ENCODE measurements at places on chromosomes 1 and 21.
A peak's percentile ranks its signal among the peaks of the same experiment; 100 is the strongest.

GRCh38 chr21:40733024-40733397 is 113.9 kb downstream of the DSCAM start:
- no peak for DNase-seq
- no peaks in the 10 kb centered on the region for H3K4me1 ChIP-seq
- no peaks in the 10 kb centered on the region for H3K36me3 ChIP-seq

- H3K27me3 ChIP-seq, result no peaks in the 10 kb centered on the region
- no peaks in the 10 kb centered on the region for H3K36me3 ChIP-seq
- DNase-seq, result peak; percentile 70
- peak overlapping the region; percentile 56 for H3K27ac ChIP-seq
- peak overlapping the region; percentile 66 for H3K4me3 ChIP-seq
Measured at GRCh38 chr1:154867064-154867825, 2.8 kb downstream of the KCNN3 start.

- no peaks in the 10 kb centered on the region for H3K27me3 ChIP-seq
- no peak for DNase-seq
- no peaks in the 10 kb centered on the region for H3K4me1 ChIP-seq
- no peaks in the 10 kb centered on the region for H3K36me3 ChIP-seq
Measured at GRCh38 chr21:46507562-46507961, 48.9 kb downstream of the DIP2A start.

DNA sequence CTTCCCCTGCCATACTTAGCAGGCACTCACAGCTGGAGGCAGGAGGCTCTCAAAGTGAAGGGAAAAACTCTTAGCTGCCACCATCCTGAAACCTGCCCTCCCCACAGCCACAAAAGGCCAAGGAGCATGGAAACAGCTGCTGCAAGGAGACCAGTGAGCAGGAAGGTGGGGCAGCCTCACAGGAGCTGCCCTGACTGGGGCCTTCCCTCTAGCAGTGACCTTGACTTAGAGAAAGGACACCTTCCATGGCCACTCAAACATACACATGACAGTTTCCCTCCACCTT is 126.3 kb downstream of the HIVEP3 start:
- no peaks in the 10 kb centered on the region for H3K27me3 ChIP-seq
- no peaks in the 10 kb centered on the region for H3K36me3 ChIP-seq
- H3K4me3 ChIP-seq, result no peak overlapping the region
- no peak for DNase-seq
- H3K4me1 ChIP-seq, result no peaks in the 10 kb centered on the region
- H3K27ac ChIP-seq, result no peak overlapping the region

DNA sequence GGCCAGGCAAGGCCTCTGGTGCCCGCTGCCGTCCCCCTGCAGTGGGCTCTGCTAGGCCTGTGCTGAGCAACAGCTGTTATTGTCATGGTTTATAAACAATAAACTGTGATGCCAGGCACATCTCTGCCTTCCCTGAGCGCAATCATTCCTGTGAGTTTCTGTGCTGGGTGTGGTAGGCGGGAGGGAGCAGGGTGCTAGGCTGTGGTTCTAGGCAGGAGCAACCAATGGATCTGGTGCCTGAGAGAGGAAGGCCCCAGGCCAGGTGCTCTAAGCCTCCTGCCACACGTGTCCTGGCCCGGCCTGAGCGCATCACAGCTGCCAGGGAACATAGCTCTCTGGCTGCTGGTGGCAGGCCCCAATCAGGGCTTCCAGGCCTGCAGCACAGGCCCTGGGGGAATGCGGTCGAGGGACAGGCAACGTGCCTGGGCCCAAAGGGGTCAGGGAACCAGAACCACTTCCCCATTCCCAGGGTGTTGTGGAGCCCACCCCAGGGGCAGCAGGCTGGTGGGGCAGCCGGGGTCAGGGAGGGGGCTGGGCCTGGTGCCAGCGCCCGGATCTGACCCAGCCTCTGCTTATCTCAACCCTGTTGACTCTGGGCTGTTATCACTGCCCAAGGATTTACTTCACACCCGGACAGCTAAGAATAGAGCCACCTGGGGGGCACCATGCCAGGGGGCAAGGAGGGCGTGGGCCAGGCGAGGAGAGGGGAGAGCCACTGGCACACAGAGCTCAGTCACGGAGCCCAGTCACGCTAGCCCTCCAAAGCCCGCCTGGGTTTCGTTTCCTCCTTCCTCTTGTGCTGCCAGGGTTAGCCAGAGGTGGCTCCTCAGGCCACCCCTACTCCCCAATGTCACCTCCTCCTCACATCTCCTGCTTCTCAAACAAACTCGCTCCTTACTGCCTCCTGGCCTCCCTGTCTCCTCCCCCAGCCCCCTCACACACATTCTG is 11.5 kb downstream of the TRIM46 start:
- H3K27ac ChIP-seq, result no peak overlapping the region
- DNase-seq, result no peak
- no peaks in the 10 kb centered on the region for H3K36me3 ChIP-seq
- H3K27me3 ChIP-seq, result no peaks in the 10 kb centered on the region
- H3K4me3 ChIP-seq, result no peak overlapping the region

DNA sequence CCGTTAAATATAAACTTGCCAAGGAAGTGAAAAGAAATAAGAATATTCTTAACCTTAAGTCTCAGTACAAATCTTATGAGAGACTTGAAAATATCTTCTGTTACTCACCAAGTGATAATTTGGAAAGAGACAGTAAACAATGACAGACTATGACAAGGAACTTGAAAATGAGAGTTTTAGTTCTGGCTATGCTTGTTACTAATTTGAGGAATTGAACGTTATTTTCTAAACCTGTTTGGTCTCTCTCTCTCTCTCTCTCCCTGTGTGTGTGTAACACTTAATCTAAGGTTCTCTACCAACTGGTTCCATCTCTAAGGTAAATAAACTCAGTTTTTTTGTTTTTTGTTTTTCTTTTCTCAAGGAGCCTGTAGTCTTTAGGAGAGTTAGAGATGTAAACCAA is 161.8 kb downstream of the AMY1C start:
- no peaks in the 10 kb centered on the region for H3K36me3 ChIP-seq
- no peak overlapping the region for H3K4me3 ChIP-seq
- no peak overlapping the region for H3K27ac ChIP-seq
- no peak for DNase-seq
- no peaks in the 10 kb centered on the region for H3K4me1 ChIP-seq

GRCh38 chr1:14347186-14347585 is 251.3 kb upstream of the KAZN start:
- no peak overlapping the region for H3K27ac ChIP-seq
- H3K4me1 ChIP-seq, result no peaks in the 10 kb centered on the region
- no peaks in the 10 kb centered on the region for H3K36me3 ChIP-seq
- H3K27me3 ChIP-seq, result no peaks in the 10 kb centered on the region
- DNase-seq, result no peak

GRCh38 chr1:27538793-27539192 is 48.8 kb upstream of the WASF2 start:
- H3K4me3 ChIP-seq, result no peak overlapping the region
- peak overlapping the region; percentile 81 for H3K27ac ChIP-seq
- no peak for DNase-seq
- H3K36me3 ChIP-seq, result no peaks in the 10 kb centered on the region

- no peak for DNase-seq
- H3K27me3 ChIP-seq, result no peaks in the 10 kb centered on the region
- no peak overlapping the region for H3K4me3 ChIP-seq
- no peaks in the 10 kb centered on the region for H3K4me1 ChIP-seq
- H3K27ac ChIP-seq, result no peak overlapping the region
Measured at GRCh38 chr1:188371295-188371806, 1542.6 kb downstream of the PLA2G4A start.

GRCh38 chr1:52403566-52404115 is 582 bp downstream of the ORC1 start:
- peak overlapping the region; percentile 91 for H3K27ac ChIP-seq
- H3K27me3 ChIP-seq, result no peaks in the 10 kb centered on the region
- DNase-seq, result no peak
- H3K4me3 ChIP-seq, result peak overlapping the region; percentile 87

GRCh38 chr1:97500760-97501159 is 420.1 kb downstream of the DPYD start:
- no peaks in the 10 kb centered on the region for H3K36me3 ChIP-seq
- no peaks in the 10 kb centered on the region for H3K27me3 ChIP-seq
- H3K27ac ChIP-seq, result no peak overlapping the region
- H3K4me3 ChIP-seq, result no peak overlapping the region

- DNase-seq, result no peak
- no peaks in the 10 kb centered on the region for H3K27me3 ChIP-seq
- H3K4me3 ChIP-seq, result no peak overlapping the region
- no peak overlapping the region for H3K27ac ChIP-seq
- H3K4me1 ChIP-seq, result no peaks in the 10 kb centered on the region
- H3K36me3 ChIP-seq, result no peaks in the 10 kb centered on the region
Measured at GRCh38 chr1:23639460-23640095, 52.0 kb upstream of the RPL11 start.

DNA sequence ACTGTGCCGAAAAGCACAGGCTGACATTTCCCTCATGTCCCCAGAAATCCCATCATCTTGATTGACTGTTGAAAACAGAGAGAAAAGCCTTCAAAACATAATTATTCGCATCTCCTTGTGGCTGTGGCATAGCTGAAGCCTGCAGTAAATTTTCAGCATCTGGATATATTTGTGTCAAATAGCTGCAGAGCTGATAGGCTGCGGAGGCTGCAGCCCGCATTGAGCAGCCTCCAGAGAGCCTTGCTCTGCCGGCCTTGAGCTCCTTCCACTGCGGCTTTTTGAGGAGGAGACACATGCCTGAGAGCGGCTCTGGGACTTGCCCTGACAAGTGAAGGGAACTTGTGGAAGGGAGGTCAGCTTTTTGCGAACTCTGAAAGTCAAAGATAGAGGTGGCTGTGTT is 144.7 kb downstream of the RYR2 start:
- H3K4me1 ChIP-seq, result no peaks in the 10 kb centered on the region
- no peaks in the 10 kb centered on the region for H3K36me3 ChIP-seq
- no peaks in the 10 kb centered on the region for H3K27me3 ChIP-seq

DNA sequence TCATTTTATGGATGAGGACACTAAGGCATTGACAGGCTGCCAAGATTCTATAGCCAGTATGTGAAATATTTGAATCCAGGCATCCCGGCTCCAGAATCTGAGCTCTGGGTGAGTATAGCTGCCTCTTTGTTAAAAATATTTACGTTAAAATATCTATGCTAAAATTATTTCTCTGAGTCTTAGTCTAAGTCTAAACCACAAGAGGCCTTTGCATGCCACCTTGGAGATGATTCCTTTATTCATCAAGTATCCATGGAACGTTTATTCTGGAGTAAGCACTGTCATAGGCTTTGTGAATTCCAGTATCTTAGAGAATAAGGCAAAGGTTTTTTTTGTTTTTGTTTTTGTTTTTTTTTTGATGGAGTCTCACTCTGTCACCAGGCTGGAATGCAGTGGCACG is 116.4 kb downstream of the GREM2 start:
- H3K4me3 ChIP-seq, result no peak overlapping the region
- no peak for DNase-seq
- H3K36me3 ChIP-seq, result no peaks in the 10 kb centered on the region
- no peaks in the 10 kb centered on the region for H3K4me1 ChIP-seq
- H3K27me3 ChIP-seq, result no peaks in the 10 kb centered on the region

GRCh38 chr21:37877171-37877570 is 39.1 kb downstream of the KCNJ6 start:
- H3K4me1 ChIP-seq, result no peaks in the 10 kb centered on the region
- no peak overlapping the region for H3K27ac ChIP-seq
- H3K4me3 ChIP-seq, result no peak overlapping the region
- no peaks in the 10 kb centered on the region for H3K36me3 ChIP-seq
- no peak for DNase-seq
- no peaks in the 10 kb centered on the region for H3K27me3 ChIP-seq

- no peak overlapping the region for H3K27ac ChIP-seq
- H3K4me1 ChIP-seq, result no peaks in the 10 kb centered on the region
- no peaks in the 10 kb centered on the region for H3K36me3 ChIP-seq
- H3K4me3 ChIP-seq, result no peak overlapping the region
Measured at GRCh38 chr21:21688889-21689288, 690.7 kb downstream of the NCAM2 start.

DNA sequence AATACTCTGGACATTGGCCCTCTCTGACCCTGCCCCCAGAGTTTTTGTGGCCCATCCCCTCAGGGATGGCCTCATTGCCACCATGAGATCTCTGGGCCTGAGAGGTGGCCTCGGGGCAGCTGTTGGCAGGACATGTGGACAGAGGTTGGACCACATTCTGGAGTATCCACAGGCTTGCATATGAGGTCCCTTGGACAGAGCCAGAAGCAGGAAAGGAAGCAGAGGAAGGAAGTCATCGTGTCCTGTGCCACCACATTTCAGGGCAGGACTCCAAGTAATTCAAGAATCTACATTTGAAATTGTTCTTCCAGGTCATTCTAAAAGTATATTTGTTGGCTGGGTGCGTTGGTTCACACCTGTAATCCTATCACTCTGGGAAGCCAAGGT is 95.9 kb upstream of the PPP2R5A start:
- no peaks in the 10 kb centered on the region for H3K36me3 ChIP-seq
- no peak for DNase-seq
- no peaks in the 10 kb centered on the region for H3K4me1 ChIP-seq
- H3K27ac ChIP-seq, result no peak overlapping the region
- no peaks in the 10 kb centered on the region for H3K27me3 ChIP-seq
- no peak overlapping the region for H3K4me3 ChIP-seq

DNA sequence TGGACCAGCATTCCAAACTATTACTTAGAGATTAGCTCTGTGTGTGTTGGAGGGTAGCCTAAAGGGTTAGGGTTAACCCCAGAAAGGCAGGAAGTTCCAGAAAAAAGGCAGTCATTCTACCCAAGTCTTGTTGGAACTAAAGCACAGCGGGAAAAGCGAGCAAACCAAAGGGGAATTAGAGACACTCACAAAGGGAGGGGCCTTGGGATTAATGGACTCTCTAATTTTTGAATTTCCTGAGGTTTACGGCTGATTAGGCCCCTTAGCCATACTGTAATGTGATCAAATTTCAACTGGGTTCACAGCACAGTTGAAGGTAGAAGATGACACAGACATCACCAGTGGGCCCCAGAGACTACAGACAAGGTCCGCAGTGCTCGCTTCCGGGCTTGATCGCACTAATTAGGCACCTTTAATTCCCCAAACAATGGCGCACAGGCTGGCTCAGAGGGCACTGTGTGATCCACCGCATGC is 28.3 kb downstream of the CAPZB start:
- H3K36me3 ChIP-seq, result no peaks in the 10 kb centered on the region
- no peak overlapping the region for H3K4me3 ChIP-seq
- H3K4me1 ChIP-seq, result peaks cover 19% of the 10 kb centered on the region
- DNase-seq, result no peak

DNA sequence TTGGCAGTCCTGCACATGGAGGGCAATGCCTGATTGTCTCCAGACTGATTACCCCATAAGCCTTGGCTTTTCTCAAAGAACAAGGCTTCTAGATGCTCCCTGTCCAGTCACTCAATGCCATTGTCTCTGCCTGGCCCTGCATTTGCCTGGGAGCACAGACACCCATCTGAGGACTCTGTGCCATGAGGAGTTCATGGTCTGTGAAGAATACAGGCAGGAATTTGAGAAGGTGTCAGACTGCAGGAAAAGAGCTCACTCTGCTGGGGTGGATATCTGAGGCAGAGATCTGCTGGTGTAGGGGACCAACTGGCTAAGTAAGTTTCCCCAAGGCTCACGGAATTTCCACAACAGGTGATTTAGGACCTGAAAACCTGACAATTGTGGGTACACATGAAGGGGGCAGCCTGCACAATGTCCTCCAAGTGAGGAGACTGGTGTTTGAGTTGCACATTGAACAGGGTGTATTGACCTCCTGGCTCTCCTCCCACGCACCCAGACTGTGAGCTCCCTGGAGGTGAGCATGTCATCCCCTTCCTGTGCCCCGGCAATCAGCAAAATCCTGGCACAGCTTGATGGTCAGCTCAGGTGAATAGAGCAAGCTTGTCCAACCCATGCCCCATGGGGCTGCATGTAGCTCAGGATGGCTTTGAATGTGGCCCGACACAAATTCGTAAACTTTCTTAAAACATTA is 829 bp downstream of the CYP4A22 start:
- H3K4me1 ChIP-seq, result no peaks in the 10 kb centered on the region
- no peak overlapping the region for H3K4me3 ChIP-seq
- H3K27me3 ChIP-seq, result no peaks in the 10 kb centered on the region
- H3K27ac ChIP-seq, result no peak overlapping the region

GRCh38 chr1:113142791-113143190 is 69.8 kb downstream of the LRIG2 start:
- H3K36me3 ChIP-seq, result no peaks in the 10 kb centered on the region
- DNase-seq, result no peak
- peak overlapping the region; percentile 26 for H3K27ac ChIP-seq
- no peaks in the 10 kb centered on the region for H3K4me1 ChIP-seq
